ENCODE measurements at places on chromosomes 1 and 21.

GRCh38 chr21:36747041-36747814 lies 48.3 kb downstream of the SIM2 start:
- DNase-seq = no peak

DNA sequence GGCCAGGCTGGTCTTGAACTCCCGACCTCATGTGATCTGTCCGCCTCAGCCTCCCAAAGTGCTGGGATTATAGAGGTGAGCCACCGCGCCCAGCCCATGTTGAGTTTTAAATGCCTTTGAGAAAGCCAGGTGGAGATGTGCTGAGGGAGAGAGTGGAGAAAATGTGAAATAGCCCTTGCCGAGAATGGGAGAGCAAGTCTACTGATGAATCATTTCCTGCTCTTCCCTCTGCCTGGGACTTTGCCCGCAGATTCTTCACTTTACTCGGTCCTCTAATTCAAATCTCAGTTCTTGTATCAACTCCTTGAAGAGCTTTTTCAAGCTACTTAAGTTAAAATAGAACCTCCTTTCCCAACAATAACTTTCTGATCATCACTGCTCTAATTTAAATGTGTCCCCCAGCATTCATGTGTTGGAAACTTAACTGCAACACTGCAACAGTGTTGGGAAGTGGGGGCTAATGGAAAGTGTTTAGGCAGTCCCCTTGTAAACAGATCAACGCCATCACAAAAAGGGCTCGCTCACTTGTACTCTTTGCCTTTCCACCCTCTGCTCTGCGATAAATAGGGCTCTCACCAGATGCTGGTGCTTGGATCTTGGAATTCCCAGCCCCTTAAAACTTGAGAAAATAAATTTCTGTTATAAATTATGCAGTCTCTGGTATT lies 27.8 kb downstream of the OSBPL9 start:
- no peak for DNase-seq

DNA sequence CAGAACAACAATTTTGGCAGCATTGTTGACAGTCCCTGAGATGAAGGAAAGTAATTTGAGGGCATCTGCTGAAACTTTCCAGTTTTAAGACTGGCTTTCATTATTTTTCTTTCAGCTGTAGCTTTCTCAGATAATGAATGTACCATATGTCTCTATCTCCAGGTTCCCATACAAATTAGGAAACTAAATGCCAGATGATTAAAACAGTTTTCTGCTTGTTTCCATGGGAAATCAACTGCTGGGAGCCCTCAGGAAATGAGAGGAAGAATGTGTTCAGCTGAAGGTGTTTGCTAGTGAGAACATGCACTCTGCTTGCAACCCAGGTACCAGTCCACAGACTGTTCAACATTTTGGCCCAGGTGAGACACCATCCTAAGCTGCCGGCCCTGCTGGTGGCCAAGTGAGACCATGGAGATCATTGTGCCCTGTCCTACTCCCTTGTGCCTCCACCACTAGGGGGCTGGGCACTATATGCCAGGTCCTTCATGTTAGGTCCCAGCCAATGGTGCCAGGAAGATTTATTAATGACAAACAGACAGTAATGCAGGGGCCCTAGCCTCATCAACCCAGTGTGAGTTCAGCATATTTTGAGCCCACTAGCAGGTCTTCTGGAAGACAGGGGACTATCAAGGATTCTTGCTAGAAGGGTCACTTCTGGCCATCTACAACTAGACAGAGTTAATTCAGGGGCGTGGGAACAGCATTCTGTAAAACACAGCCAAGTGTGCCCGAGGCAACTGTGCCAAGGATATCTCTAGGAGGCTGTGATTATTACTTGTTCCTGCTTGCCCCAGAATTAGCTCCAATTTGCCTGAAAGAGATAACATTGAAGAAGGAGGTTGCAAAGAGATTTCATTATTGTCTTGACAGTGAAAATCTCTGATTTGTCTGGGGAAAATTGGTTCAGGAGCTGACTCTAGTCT lies 17.0 kb upstream of the LRRC8C start:
- DNase-seq = no peak

DNA sequence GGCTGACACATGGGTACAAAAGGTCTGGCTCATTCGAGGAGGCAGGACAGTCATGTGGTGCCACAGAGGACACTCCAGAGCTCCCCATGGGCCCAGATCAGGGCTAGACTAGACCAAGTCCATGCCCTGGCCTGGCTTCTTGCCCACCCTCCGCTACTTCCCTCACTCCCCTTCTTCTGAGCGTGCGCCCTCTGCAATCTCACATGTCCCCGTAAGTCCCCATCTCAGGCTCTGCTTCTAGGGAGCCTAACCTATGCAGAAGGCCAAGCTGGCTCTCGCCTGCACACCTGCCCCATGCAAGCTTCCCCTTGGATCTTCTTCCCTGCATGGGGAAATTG lies 553.6 kb downstream of the PTPRU start:
- no peak for DNase-seq

GRCh38 chr1:54230507-54231339 lies 30.8 kb downstream of the MRPL37 start:
- no peak for DNase-seq

DNA sequence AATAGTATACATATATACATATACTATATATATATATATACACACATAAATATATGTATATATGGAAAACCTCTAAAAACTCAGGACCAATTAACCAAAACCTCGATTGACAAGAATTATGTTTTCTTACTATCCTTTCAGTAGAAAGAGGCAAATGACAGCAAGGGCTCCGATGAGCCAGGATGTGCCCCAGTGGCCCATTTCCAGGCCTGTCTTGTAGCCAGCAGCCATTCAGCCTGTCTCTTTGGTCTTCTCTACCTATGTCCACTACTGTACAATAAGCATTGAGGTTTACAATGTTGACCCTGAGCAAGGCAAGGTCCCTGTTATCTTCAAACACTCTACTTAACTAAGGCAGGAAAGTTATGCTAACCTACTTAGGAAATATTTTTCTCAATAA lies 9.8 kb downstream of the KCNA2 start:
- no peak for DNase-seq

DNA sequence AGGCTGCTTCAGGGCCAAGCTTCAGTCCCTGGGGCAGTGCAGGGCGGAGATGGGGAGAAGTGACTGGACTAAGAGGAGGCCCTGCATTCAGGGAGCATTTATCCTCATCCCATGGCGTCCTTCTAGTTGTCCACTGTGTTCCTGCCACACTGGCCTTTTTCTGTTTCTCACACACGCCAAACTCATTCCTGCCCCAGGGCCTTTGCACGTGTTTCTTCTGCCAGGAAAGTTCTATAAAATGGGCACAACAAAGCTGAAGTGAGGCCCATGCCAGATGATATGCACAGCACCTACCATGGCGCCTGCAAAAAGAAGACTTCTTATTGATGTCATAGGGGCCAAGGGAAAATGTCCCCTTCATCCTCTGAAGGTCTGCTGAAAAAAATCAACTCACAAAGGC lies 24.3 kb downstream of the MROH7 start:
- no peak for DNase-seq

Data from D721Med (cell line).